ENCODE measurements at places on chromosomes 5 and 9. TPM values are rescaled to one million over a fixed set of nuclear protein-coding genes. Genes with fewer than 3 reads are reported as not detected.

Gene SPATA31A7
- not detected for polyA plus RNA-seq

Gene PLAC8L1
- polyA plus RNA-seq, result 0.33 TPM

Gene NR6A1
- polyA plus RNA-seq, result 0.23 TPM

Gene MLANA
- not detected for polyA plus RNA-seq

Gene C5
- polyA plus RNA-seq, result 2.7 TPM

Gene APBB3
- polyA plus RNA-seq, result 15.2 TPM

DNA sequence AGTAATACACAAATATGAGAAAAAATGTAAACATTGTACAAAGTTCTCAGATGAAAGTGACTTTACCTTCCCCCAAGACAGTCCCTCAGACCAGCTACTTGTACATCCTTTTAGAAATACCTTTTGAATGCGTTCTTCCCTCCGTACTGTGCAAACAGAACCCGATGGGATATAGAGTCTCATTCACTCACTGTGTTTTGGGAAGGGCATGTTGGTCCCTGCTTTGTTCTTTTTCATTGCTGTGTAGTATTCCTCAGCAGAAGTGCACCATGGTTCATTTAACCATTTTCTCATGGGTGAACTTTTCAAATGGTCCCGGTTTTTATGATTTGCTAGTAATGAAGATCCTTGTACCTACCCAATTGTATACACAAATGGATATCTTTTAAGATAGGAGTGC, 94.4 kb downstream of the ANKRD33B start:
- no peak for DNase-seq

DNA sequence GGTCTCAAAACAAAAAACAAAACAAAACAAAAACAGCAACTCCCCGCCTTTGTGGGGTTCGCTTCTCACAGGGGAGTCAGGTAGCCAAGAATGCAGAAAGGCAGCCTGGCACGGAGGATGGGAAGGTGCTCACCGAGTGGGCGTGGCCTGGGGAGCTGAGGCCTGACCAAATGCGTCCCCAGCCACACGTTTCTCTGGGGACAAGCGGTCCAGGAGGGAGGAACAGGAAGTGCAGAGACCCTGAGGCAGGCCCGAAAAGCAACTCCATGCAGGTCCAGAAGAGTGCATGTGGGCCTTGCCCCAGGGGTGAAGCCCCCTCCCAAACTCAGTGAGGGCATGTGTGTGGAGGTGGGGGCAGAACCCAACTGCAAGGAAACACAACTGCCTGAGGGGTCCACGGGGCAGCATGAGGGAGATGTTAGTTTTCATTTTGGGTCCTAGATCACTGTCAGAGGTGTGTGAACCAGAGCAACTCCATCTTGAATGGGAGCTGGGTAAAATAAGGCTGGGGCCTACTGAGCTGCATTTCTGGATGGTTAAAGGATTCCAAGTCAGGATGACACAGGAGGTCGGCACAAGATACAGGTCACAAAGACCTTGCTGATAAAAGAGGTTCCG, 2.6 kb upstream of the UAP1L1 start:
- no peak for DNase-seq

GRCh38 chr5:124480022-124480421, 266.4 kb downstream of the ZNF608 start:
- no peak for DNase-seq

- DNase-seq, result peak; percentile 90
Observed at GRCh38 chr9:115146581-115147021, 28.6 kb upstream of the TNC start.

DNA sequence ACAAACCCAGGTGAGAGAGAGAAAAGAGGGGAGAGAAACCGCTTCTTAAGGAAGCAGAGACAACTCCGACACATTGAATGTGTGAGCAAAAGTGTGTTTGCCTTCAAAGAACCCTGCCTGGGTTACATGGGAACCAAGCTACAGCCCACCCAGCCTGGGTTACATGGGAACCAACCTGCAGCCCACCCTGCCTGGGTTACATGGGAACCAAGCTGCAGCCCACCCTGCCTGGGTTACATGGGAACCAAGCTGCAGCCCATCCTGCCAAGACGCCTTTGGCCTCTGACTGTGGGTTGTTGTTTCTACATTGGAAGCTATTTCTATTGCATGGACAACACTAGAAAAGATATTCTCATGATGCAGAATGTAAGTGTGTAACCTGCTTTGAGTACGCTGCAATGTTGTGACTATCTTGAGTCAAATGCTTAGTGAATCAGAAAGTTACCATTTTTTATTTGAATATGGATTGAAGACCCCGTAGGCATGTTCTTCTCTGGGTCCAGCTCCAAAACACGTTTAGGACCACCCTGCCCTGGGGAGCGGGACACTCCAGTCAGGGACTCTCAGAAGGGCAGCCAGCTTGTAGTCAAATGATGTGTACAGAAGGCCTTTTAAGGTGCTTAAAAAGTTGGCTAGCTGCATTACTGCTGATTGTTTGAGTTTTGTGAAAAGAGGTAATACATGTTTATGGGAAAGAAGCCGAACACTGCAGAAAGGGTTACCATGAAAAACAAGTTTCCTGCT, 39.1 kb upstream of the UNC5A start:
- no peak for DNase-seq

DNA sequence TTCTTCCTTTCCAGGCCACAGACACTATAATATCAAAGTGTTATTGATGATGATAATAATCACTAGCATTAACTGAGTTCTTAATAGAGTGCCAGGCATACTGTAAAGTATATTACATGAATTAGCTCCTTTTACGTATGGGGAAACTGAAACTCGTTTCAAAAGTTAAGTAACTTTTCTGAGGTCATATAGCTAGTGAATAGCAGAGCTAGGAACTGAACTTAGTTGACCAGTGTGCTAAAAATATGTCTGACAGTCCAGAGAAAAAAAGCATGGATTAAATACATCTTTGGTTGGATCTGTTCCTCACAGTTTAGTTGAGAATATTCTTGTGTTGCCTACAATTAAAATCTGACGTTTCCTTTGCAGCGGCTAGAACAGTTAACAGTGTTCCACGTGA, 18.4 kb upstream of the CATSPER3 start:
- DNase-seq, result no peak

- DNase-seq, result no peak
Observed at GRCh38 chr9:125889476-125890419, 142.6 kb downstream of the PBX3 start.

DNA sequence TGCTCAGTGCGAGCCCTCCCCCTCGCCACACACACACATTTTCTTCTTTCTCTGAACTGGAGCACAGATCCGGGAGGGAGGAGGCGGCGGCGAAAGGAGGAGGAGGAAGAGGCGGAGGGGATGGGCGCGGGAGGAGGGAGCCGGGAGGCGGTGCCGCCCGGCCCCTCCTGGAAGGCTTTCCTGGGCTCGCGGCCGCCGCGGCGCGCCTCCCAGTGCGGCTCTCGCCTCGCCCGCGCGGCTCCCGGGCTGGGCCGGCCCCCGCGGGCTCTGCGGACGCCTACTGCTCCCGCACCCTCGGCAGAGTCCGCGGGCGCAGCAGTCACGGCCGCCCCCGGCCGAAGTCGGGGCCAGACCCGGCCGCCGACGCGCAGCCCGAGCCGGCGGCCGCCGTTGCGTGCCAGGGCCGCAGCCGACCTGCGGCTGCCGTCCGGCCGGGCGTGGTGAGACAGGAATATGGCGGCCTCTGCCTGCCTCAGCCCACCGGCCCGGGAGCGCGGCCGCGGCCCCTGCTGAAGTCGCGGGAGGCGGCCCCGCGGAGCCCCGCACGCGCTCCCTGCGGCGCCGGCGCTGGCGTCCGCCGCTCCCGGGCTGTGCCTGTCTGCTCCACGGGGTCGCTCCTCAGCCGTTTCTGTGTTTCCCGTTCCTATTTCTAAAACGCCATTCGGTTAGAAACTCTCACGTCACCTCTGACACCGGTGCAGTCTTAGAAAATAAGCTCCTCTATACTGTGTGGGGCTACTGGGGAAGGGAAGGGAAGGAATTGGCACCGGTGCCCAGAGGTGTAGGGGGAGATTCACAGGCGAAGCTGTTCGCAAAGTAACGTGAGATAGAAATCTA, 500 bp upstream of the GNAQ start:
- peak; percentile 54 for DNase-seq

DNA sequence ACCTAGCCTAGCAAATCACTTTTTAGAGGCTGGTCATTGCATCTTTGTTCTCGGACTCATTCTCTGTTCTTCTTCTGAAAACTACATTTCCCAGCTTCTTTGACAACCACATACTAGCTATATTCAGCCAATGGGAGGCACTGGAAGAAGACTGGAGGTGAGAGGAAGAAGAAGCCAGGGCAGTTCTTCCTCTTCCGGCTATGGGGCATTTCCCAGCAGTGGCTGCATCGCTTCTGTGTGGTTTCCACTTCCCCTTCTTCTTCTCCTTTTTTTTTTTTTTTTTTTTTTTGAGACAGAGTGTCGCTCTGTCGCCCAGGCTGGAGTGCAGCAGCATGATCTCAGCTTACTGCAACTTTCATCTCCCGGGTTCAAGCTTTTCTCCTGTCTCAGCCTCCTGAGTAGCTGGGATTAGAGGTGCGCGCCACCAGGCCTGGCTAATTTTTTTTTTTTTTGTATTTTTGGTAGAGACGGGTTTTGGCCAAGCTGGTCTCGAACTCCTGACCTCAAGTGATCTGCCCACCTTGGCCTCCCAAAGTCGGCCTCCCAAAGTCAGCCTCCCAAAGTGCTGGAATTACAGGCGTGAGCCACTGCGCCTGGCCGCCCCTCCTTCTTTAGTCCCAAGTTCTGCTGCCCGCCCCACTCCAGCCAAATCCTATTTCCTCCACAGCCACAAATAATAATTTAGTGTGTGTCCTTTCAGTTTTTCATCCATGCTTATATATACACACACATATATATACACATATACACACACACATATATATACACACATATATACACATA, 6.9 kb upstream of the UBAP1 start:
- no peak for DNase-seq

GRCh38 chr9:124306098-124306735, 48.5 kb downstream of the NEK6 start:
- no peak for DNase-seq

- no peak for DNase-seq
Observed at GRCh38 chr5:177354711-177355110, 3.0 kb upstream of the RGS14 start.

- no peak for DNase-seq
Observed at GRCh38 chr9:80881940-80882339, 807.4 kb downstream of the TLE1 start.

DNA sequence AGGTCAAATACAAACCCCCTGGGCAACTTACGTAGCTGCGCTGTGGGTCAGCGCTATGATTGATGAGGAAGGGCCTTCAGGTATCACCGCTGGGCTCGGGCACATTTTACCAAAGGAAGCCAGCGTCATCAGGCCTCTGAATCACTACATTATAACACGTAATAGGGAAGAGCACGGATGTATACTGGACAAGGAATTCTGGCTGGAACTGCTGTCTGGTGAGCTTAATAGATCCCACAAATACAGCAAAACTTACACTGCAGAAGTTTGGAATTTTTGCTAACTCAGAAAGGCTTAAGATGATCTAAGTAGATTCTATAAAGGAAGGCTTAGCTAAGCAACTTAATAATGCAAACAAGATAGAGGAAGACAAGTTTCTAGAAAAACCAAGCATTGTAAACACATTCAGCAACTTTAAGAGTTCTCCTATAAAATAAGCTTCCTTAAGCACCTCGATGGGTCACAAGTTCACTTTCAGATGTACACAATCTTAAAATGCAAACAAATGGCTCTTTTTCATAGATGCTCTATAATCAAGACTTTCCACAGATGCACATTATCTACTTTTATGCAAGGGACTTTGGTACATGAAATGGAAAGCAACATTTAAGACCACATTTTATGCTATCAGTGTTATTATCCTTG, 360.1 kb upstream of the PANK3 start:
- no peak for DNase-seq

- DNase-seq, result no peak
Observed at GRCh38 chr9:73200694-73201452, 49.2 kb downstream of the ANXA1 start.

DNA sequence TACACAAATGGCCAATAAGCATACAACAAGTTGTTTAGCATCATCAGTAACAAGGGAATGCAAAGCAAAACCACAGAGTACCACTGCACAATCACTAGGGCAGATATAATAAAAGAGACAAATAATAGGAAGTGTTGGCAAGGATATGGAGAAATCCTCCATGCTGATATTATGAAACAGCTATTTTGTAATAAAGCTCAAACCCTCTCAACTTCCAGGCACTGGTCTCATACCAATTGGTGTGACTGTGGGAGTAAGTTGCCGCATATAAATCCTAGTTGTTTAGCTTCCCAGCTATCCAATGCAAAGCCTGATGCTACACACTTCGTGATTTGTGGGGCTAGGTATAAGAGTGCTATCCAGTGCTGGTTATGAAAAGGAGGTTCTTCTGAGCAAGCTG, 88.6 kb downstream of the SMIM23 start:
- peak; percentile 13 for DNase-seq

- no peak for DNase-seq
Observed at GRCh38 chr5:69136293-69136692, 30.7 kb upstream of the CCNB1 start.

- no peak for DNase-seq
Observed at GRCh38 chr5:170603109-170603508, 99.3 kb downstream of the KCNIP1 start.

DNA sequence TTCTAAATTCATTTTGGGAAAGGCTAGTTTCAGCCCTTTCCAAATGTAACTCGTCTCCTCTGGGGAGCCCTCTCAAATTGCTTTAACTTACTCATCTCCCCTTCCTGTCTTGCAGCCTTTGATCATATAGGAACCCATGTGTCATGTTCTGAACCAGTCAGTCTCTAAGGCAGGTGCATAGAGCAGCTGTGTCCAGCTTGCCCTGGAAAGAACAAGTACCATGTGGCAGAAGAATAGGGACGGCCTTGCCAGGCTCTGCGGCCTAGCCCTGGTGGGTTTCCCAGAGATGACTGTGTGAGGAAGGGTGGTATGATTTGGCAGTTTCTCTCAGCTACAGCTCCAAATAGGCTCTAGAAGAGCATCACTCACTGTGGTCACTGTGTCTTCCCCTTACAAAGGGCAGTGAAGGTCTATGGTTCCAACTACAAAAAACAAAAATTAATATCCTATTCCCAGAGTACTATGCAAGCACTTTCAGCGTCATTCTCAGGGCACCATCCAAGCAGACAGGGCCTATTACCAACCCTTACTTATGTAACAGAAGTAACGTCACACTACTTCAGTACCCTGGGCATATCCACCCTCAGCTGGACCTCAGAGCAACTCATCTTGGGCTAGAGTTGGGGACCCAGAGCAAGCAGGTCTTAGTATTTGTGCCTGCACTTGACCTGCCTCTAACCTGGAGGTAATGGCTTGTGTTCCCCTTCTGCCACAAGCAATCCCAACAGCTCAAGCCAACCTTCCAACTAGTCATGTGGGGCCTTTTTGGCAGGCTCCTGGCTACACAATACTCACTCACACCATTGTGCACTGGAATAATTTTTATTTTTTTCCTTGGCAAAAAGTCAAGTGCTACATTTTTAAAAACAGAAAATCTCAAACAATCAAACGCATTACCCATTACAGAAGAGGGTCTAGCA, 37.2 kb upstream of the UBAP2 start:
- DNase-seq, result no peak

- DNase-seq, result no peak
Observed at GRCh38 chr5:83220331-83220730, 143.0 kb downstream of the XRCC4 start.

- no peak for DNase-seq
Observed at GRCh38 chr9:96565671-96566497, 53.8 kb downstream of the CDC14B start.

All from BJ (cell line).